ENCODE measurements at places on chromosomes 3 and 15.
A peak's percentile ranks its signal among the peaks of the same experiment; 100 is the strongest.

DNA sequence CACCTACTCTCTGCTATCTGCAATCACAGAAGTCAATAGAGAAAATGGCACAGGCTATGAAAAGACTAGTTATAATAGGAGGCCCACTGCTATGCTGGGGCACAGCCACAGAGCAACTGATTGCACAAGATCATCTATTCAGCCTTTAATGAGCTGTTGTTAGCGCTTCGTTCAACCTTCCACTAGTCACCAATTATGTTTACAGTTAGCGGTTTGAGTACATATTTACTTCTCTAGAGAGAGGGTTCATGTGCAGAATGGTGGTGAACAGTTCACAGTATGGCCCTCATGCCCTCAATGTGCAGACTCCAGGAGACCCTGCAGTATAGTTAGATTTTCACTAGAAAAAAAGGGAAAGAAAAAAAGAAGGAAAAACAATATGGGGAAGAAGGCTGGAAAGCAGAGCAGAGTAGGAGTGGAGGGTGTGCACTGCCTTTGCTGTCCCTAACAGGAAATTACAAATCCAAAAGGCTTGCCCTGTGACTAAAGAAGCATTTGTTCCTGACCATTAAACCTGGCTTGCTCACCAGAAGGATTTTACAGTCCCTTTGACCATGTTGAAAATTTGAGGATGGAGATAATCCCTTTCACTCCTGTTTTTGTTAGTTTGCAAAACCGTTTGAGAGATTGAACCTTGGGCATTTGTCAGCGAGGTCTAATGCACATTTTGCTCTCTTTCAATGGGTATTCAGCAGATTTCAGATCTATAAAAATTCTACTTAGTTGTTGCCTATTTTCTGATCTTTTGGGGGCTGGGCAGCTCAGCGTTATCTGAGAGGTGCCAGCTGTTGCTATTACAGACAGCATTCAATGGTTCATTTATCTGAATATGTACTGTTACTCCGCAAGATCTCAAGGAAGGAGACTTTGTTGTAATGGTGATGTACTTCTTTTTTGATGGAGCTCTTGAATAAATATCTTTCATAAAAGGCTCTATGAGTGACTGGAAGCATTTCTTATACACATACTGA is 296.1 kb downstream of the LSAMP start:
- DNase-seq: no peak

DNA sequence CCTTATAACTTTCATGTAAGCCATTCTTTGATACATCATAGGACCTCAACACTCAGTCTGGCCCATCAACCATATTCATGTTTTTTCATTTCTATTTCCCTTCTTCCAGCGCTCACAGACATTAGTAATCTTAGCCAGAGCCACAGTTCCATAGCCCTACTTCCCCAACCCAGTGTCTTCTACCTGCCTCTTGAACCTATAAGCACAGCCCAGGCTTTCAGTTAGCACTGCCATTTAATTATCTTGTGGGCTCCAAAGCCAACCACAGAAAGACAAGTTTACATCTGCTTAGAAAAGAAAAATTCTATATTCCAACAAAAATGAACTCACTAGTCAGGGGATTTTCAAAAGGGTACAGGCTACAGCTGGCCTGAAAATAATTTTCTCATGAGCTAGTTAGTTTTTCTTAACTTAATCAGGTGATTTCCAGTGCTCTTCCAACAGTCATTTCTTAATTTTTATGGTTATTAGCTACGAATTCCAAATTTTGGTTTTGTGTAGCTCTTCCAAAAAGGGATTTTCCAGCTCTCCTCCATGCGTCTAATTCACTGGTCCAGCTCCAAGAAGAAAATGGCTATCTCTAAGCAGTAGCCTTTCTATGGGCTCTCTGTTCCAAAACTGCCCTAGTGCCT is 13.7 kb downstream of the CD200 start:
- DNase-seq: no peak

DNA sequence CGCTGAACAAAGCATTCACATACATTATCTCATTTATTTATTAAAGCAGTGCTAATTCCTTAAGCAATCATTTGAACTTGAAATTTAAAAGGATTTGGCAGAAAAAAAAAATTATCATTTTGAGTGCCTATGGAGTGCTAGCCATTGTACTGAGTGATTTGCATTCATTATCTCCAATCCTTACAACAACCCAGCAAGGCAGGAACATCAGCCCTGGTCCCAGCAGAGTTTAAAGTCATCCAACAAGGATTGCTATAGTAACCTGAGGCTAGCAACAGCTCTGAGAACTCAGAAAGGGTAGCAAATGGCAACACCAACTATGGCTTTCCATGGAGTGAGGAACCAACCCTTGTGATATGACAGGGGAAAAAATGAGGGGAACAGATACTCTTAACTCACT is 237.6 kb upstream of the SETMAR start:
- no peak for DNase-seq

DNA sequence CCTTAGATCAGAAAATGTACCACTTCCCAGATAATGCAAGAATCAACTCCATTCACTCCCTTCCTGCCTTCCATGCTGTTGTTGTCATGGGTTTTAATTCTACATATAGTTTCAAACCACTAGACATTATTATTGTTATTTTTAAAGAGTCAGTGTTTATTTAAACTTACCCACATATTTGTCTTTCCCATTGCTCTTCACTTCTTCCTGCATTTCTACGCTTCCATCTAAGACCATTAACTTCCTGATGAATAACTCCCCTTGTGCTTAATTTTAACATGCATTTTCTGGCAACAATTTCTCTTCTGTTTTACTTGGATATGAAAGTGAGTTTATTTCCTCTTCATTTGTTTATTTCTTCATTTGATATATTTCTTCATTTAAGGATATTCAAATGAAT is 127.1 kb upstream of the FHIT start:
- DNase-seq: no peak

- DNase-seq: no peak
Measured at GRCh38 chr3:118736107-118736506, 298.5 kb downstream of the IGSF11 start.

DNA sequence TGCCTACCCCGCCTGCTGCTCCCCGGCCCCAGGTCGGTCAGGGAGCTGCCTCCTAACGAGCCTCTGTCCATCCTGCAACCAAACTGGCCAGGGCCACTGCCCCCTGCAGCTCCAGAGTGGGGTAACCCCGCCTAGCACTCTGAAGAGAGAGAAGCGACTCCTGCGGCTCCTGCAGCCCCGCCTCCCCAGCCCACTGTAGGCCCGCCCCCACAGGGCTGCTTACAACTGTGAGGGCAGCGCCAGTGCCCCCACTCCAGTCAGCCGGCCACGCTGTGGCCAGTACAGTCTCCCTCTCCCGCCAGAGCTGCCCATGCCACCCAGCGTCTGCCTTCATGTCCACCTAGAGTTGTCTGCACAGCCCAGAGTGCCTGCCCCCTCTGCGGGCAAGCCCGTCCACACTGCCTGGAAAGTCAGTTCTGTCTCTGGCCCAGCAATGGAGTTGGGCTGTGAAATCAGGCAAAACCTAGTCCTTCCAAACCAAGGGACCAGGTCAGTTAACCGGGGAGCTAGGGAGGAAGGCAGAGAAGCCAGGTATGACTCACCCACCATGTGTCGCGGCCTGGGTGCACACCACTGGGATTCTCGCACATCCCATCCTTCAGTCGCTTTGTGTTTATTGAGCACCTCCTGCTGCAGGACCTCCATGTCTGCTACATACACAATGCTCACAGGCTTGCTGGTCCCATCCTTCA is 2.4 kb downstream of the UCN2 start:
- no peak for DNase-seq

DNA sequence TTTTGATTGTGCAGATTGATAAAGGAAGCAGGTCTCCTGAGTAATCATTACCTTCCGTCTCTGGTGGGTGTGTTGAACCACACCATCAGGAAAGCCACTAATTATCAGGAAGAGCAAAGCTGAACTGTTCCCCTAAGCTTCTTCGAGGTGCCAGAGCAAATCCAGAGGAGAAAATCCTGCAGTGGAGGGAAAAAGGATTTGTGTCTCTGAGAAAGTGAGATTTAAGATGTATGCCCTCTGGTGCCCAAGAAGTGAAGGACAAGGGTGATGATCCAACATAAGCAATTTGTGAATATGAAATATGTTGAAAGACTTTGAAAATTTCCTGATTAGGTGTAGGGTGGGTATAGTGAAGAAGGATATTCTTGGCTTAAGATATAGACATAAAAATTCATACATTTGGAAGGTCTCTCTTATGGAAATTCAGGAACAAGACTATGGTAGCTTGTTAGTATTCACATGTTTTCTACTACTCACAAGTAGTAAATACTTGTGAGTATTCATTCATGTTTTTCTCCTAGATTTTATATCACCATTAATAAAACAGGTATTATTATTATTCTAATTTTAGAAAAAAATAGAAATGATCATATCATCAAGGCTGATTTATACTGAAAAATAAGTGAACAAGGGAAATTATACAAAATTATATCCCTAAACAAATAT is 34.8 kb downstream of the COMMD2 start:
- DNase-seq: peak; percentile 9

All from T-cell (primary cell).